ENCODE measurements at places on chromosomes 4 and X. TPM values are rescaled to one million over a fixed set of nuclear protein-coding genes. Genes with fewer than 3 reads are reported as not detected.

DNA sequence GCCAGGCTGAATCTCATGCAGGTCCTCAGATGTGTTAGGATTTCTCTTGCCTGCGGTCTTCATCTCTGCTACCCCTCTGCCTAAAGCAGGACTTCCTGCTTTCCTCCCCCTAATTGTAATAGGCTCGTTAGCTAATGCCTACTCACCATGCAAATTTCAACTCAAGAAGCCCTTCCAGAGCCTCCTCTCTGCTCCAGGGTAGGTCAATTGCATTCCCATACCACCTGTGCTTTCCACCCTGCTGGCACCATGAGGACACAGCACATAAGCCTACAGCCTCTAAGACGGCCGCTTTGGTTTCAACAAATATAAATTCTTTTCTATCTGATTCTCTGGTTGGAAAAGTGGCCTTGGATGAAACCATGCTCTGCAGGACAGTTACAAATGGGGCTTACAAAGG, 93.9 kb downstream of the QDPR start:
- no peak for DNase-seq

DNA sequence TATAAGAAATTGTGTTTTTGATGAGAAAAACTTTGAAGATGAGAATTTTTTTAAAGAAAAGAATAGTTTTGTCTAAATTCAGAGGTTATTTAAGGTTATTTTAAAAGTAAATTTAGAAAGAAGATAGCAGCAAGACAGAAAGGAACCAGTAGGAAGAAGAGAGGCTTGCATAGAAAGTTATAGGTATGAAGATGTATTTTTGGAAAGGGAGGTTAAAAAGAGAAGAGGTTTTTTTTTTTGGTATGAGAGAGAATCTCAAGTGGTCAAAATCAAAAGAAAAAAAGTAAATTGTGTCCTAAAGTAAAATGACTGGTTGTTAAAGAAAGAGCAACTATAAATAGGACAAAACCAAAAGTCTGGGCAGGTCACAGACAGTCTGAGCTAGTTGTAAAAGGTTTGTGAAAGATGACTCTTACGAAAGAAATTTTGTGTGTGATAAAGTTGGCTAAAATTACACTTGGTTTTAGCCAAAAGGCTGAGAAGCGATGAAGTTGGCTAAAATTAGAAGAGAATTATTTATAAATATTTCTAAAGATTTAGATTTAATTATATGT, 16.4 kb upstream of the EIF4E start:
- no peak for DNase-seq

DNA sequence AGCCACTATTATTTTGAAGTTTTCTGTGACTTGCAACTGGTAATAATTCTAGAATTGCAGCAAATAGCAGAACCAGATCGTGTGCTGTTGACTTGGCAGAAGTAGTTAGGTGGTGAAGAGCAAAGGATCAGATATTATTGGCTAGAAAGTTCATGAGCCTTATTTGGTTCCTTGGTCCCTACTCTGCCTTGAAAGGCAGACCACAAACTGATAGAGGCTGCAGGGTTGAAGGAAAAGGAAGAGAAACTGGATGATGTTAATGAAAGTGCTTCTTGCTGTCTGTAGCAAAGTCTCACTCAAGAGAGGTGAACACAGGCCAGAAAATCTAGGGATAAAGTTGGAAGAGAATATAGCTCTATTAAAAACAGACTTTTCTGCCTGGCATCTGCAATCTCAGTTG, 41.2 kb upstream of the RNF150 start:
- DNase-seq = no peak

DNA sequence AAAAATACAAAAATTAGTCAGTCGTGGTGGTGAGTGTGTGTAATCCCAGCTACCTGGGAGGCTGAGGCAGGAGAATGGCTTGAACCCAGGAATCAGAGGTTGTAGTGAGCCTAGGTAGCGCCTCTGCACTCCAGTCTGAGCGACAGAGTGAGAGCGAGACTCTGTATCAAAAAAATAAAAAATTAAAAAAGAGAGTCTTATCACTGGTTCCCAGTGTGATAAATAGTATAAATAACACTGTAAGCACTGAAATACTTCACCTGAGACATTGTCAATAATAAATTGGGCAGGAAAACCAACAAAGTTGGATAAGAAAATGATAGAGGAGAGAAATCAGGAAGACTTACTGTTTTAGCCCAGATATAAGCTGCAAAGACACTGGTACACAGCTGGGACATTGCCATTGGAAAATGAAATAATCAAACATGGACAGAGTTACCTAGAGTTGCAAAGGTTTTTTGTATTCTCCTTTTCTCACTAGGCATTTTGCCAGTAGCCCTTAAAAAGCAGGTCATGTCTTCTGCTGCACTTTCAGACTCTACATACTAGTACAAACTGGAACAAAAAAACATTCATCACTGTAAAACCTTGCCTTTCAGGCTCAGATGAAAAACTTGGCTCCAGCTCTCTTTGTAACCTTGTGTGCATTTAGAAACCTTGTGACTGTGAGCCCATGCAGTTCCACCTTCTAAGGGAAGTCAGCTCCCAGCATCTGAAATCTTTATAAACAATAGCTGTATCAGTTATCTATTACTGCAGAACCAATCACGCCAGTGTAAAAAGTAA, 55.0 kb upstream of the PPP1R2C start:
- no peak for DNase-seq

DNA sequence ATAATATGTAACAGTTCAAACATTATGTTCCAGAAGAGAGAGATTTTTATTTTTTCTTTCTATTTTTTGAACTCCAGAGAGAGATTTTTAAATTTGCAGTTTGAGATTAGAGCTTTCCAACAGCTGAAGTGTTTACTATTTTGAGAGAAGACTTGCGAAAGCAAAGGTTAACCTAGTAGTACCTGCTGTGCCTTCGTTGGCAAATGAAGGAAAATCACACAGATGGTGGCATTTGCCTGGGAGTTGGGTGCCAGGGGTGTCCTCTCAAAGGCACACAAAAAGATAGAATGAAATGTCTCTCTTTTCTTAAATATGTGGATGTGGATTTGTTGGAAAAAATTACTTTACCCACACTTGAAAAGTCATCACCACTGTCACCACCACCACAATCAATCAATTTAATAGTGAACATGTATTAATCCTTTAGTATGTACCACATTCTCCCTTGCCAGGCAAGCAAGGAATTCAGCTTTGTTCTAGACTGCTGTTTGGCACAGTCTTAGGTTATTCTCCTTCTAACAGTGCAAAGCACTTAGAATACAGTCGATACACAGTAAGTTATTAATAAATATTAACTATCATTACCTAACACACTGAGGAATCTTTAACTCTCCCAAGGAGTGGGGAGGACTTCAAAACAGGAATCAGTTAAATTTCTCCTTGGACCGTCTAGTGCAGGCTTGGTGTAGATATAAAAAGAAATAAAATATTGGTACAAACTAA, 838.2 kb upstream of the FTHL17 start:
- no peak for DNase-seq

NLRP2B gene
- total RNA-seq = not detected

SASH3 gene
- not detected for total RNA-seq

All from SK-MEL-5 (cell line).